ENCODE measurements at places on chromosomes 6 and 20.

DNA sequence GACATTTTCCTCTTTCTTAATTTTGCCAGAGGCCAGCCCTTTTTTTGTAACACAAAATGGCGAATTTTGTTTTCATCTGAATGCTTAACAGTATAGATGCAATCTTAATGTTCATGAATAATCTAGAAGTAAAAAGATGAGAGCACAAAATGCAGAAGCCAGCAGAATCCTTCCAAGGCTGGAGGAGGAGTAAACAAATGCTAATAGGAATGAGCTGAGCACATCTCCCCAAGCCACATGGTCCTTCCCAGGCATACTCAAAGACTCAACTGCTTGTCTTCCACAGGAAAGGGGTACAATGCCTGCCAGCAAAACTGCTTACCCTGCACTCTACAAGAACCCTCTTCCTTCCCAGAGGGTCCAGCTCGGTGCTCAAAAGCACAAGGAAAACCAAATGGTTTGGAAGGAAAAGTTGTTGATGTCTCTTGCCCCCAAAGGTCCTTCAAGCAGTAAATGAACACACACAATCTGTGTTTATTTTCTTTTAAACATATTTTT, 155.1 kb downstream of the MOXD1 start:
- DNase-seq, result no peak

DNA sequence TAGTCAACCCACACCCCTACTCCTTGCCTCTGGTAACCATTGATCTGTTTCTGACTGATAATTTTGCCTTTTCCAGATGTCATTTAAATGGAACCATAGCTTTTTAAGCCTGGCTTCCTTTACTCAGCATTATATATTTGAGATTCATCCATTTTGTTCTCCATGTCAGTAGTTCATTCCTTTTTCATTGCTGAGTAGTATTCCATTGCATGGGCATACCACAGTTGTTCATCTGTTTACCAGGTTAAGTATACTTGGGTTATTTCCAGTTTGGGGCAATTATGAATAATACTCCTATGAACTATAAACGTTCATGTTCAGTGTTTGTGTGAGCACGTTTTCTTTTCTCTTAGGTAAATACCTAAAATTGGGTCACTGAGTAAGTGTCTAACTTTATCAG, 25.1 kb downstream of the FGD2 start:
- no peak for DNase-seq

GRCh38 chr6:11445146-11445545, 92.4 kb upstream of the TMEM170B start:
- no peak for DNase-seq

- no peak for DNase-seq
These were observed 43.6 kb downstream of the CTCFL start for GRCh38 chr20:57481281-57481711.

DNA sequence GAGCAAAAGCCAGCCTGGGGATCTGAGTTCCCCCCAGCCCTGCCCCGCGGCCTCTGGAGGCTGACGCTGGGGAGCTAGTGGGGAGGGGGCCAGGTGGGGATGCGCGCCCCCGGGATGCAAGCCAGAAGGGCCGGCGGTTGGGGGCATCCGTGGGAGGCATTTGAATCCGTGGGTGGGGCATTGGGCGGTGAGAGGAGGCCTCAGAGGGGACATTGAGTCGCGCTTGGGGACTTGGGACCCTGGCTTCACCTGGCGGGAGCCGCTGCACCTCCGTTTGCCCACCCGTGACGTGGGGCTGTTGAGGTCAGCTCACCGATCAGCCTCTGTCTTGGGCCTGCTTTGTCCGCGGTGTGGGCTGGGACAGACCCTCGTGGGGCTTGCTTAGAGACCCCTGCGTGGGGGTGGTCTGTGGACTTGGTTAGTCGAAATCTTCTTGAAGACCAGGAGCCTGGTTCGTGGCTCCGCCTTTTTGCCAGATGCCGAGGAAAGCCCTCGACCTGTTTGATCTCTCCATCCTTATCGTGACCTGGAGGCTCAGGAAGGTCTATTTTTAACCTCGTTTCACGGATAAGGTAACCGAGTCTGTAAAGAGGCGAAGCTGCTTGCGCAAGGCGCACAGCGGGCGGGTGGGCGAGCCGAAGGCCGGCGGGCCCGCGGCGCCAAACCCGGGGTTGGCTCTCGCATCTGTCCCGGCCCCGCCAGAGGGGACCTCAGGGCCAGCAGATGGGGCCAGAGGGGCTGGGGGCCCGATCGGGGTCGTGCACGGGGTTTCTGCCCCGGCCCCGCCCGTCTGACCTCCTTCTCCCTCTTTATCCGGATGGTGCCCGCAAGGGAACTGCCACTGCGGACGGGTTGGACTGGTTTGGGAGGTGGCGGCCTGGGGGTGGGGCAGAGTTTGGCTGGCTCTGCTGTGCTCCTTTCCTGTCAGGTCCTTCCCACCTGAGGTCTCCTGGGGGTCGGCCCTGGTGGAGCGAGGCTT, 8.3 kb downstream of the FAM110A start:
- DNase-seq, result no peak

DNA sequence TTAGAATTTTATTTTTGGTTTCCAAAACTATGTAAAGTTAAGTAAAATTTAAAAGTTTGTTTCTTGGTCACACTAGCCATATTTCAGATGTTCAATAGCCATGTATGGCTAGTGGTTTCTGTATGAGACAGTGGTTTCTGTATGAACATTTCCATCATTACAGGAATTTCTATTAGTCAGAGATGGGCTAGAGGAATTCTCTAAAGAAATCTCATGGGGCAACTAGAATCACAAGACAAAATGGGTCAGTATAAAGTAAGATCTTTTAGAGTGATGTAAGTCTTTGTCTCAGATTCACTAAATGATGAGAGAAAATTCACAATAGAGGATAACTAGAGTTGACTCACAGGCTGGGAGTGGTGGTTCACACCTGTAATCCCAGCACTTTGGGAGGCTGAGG, 149.0 kb downstream of the FUT9 start:
- DNase-seq, result no peak

DNA sequence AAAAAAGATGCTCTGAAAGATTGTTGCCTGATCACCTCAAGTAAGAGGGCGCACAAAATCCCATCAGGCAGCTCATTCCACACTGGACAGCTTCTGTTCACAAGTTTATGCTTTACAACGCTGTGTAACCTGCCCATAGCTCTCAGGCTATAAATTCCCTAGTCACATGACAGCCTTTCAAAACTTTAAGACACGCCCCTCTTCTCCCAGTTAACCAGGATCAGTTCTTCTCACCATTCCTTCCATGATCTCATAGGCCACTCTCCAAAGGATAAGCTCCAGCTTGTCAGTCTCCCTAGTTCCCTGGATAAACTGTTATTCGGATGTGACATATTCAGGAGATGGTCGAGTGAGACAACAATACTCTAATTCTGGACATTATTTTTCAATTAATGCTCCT, 15.0 kb downstream of the ADNP start:
- DNase-seq, result no peak

GRCh38 chr6:136290410-136291010, 864 bp upstream of the BCLAF1 start:
- peak; percentile 91 for DNase-seq

DNA sequence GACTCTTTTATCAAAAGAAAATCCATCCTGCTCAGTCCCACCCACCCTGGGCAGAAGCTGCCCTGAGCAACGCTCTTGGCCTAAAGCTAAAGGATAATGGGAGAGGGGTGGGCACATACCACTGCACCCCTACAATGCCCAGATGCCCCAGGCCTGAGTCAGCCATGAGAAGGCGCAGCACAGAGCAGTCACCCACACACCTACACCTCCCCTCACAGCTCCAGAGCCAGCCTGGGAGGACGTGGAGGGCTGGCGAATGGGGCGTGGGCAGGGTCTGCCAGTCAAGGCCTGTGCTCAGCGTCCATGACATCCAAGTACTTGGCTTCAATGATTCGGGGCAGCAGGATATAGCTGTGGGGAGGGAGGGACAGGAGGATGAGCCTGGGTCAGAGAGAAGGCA, 11.5 kb downstream of the SLC4A11 start:
- no peak for DNase-seq

DNA sequence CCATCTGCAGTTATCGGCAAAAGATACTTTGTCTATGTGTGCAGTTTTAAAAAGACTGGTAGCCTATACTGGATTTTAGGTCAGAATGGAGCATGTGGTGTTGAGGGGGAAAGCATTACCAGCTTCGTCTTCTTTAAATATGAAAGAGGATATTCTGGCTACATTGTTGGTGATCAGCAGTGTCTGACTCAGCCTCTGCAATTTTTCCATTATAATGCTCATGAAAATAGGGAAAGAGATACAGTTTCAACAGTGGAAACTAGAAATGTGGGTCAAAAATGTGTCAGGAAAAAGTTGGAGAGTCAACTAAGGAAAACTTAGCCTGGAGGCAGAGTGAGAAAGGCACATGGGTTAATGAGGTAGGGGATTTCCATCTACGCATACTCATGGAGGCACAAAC, 45.2 kb downstream of the HDGFL1 start:
- DNase-seq, result no peak

GRCh38 chr6:21340573-21340972, 253.0 kb upstream of the SOX4 start:
- DNase-seq, result no peak

DNA sequence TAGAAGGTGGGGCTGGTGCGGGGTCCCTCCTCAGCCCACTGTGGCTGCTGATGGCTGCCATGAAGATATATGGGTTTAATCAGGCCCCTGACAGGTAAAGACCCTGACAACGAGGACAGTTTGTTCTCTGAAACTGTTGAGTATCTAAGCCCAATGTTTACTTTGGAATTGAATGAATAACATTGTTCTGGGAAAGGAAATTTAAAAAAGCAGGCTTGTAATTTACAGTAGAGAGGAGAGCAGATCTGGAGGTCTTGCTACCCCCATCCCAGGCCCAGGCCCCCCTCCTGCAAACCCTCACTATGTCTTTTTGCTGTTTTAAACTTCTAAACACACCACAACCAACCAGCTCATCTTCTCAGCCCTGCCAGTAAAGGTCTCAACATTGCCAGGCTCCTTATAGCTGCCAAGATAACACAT, 171.3 kb downstream of the CDC5L start:
- no peak for DNase-seq

DNA sequence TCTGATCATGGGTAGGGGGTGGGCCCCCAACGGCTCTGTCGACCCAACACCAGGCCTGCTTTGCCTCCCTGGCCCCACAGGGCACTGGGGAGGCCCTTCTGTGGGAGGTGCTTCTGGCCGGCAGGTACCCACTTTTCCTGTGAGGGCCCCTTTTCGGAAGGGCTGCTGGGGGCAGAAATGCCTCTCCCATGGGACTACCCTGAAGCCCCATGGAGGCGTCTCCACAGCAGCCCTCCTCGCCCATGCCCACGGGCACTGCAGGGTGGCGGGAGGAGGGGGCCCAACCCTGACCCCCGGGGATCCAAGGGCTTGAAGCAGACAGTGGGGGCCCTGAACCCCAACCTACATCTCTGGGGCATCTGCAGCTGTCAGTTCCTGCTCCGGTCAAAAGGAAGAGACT, 2.3 kb downstream of the BIRC7 start:
- no peak for DNase-seq

DNA sequence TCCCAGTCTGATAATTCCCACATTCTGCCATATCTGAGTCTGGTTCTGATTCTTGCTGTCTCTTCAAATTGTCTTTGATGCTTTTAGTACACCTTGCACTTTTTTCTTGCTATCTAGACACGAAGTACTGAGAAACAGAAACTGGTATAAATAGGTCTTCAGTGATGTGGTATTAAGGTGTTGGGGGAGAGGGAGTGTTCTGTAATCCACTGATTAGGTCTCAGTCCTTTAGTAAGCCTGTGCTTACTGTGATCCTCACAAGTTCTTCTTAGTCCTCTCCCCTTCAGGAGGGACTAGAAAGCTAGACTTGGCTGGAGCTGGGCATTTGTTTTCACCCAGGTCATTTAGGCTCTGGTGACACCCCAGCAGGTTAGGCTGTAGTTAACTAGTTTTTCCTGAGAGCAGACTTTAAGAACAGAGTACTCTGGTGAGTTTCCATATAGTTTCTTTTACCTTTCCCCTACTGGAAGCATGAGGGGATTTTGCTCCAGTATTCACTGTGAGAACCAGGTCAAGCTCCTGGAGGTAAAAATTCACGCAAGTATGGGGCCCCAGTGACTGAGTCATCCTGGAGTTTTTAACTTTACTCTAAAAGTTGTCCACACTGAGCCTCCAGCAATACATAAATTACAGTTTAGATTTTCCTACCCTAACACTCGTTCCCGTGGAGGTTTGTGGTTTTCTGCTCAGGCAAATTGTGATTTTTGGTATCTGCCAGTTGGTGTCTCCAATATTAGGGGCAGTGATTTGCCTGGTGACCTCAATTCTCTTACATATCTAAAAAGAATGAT, 154.6 kb downstream of the CDKAL1 start:
- DNase-seq, result no peak

DNA sequence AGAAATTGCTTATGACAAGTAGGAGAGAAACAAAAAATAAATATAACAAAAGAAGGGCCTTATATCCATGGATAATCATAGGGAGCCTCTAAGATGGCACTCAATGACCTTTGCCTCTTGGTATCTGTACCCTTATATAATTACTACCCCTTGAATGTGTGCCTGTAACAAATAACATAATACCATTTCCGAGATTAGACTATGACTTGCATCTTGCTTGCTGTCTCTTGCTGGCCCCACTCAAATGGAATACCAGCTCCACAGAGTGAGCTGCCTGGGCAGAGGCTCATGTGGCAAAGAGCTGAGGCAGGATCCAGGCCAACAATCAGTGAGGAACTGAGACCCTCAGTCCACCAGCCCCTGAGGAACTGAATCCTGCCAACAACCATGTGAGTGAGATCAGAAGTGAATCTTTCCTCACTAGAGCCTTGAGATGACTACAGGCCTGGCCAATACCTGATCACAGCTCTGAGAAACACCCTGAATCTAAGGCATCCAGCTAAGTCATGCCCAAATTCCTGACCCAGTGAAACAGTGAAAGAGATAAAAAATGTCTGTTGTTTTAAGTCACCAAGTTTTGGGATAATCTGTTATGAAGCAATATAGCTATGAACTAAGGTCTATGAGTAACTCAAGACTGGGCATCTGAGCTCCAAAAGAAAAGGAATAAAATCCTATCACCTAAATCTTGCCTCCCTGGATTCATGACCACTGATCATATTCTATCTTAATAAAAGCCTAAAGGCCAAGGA, 5.5 kb downstream of the KATNA1 start:
- DNase-seq, result no peak

Data from CD4-positive, alpha-beta T cell treated with Interleukin-12 subunit alpha and Interleukin-12 subunit beta, for 1 hour (primary cell).